IPS-NIHi11 (cell line): ENCODE measurements at places on chromosomes 3 and 15.
A peak's percentile ranks its signal among the peaks of the same experiment; 100 is the strongest.

GRCh38 chr3:126053513-126053912 lies 30.4 kb downstream of the SLC41A3 start:
- no peak for DNase-seq

GRCh38 chr3:4656059-4656458 lies 162.9 kb downstream of the ITPR1 start:
- peak; percentile 79 for DNase-seq

DNA sequence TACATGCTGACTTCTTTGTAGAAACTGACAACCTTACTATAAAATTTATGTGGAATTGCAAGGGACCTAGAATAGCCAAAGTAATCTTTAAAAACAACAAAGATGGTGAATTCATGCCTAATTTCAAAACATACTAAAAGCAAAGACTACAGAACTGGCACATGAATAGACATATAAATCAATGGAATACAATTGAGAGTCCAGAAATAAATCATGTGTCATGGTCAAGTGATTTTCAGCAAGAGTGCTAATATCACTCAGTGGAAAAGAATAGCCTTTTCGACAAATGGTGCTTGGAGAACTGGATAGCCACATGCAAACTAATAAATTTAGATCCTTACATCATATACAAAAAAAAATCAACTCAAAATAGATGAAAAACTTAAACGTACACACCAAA lies 8.7 kb downstream of the IMPG2 start:
- no peak for DNase-seq

DNA sequence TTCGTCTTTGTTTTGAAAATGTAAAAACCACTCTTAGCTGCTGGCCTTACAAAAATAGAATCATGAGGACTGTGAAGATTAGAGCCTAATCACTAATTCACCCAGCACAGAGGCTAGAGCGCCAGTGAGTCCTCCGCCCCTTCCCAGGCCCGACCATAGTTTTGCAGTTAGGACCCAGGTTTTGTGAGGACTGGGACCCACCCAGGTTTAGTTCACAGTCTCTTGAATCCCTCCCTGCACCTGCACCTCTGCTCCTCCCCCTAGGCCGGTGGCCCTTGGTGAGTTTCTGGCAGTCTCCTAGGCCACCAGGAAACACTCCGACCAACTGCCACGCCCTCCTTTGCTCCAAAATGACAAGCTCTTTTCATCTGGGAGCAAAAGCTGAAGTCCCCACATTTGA lies 136.0 kb upstream of the CCDC54 start:
- peak; percentile 52 for DNase-seq

GRCh38 chr3:138817695-138818094 lies 17.0 kb downstream of the PIK3CB start:
- no peak for DNase-seq

GRCh38 chr3:194503081-194503531 lies 16.3 kb upstream of the ATP13A3 start:
- no peak for DNase-seq

DNA sequence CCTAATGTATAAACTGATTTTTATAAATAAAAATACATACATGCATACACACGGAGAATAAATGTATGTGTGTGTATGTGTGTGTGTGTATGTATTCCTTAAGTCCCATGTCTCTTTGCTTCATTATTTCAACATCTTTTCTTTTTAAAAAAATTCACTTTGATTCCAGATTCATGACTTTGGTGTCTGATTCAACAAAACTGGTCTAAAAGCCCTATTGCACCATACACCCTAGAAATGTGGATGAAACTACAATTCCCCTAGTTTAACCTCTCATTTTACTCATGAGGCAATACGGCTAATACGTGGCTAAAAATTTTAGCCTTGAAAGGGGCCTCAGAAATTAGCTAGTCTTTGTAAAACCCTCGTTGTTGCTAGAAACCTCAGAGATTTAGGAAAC lies 228.1 kb downstream of the ADAMTS9 start:
- no peak for DNase-seq

DNA sequence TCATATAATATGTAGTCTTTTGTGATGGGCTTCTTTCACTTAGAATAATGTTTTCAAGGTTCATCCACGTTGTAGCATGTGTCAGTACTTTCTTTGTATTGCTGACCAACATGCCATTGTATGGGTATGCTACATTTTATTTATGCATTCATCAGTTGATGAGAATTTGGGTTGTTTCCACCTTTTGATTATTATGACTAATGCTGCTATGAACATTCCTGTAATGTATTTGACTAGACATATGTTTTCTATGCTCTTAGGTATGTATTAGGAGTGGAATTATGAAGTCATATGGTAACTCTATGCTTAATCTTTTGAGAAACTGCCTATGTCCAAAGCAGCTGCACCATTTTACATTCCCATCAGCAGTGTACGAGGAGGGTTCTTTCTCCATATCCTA lies 3.2 kb upstream of the PODXL2 start:
- no peak for DNase-seq
